Nucleus accumbens (tissue), 56 donors: ENCODE measurements at places on chromosomes 6 and 20.

DNA sequence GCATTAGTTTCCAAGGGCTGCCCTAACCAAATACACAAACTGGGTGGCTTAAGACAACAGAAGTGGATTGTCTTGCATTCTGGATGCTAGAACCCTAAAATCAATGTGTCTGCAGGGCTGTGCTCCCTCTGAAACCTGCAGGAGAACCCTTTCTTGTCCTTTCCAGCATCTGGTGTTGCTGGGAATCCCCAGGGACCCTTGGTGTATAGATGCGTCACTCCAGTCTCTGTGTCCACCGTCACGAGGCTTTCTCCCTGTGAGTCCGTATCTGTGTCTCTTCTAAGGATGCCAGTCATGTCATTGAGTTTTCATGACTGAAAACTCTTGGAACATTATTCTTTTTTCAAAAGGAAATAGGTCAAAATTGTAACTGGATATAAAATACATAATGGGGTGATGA lies 142.9 kb downstream of the RNASET2 start:
- DNase-seq = no peak

- DNase-seq = no peak
Observed at GRCh38 chr6:157222201-157222981, 100.9 kb downstream of the TMEM242 start.

- DNase-seq = no peak
Observed at GRCh38 chr6:148151896-148152643, 190.6 kb upstream of the SASH1 start.

DNA sequence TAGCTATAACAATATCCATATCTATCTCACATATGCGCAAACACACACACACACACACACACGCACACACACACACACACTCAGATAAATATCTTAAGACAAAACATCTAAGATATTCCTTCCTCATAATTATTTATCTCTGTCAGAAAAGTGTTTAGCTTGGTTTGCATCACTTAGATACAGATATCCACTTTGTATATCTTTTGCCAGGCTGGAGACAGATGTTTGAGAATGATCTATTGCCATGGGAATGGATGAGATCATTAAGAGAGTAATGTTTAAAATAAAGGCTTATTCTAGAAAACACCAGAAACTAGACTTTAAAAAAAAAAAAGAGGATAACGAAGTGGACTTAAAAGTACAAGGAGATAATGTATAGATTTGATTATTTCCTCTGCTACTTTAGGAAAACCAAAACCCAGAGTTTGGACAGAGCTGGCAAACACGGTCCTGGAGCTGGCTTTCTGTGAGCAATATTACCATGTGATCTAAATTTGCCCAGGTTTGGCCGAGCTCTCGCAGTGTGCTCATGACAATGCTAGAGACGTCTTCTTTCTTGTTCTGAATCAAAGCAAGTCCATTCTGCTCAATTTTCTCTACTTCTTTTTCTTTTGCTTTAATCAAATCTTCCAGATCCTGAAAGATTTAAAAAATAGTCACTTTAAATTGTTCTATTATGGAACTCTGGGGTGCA lies 411.8 kb downstream of the SYNE1 start:
- no peak for DNase-seq

GRCh38 chr6:14129575-14129974 lies 12.0 kb downstream of the CD83 start:
- peak; percentile 16 for DNase-seq

DNA sequence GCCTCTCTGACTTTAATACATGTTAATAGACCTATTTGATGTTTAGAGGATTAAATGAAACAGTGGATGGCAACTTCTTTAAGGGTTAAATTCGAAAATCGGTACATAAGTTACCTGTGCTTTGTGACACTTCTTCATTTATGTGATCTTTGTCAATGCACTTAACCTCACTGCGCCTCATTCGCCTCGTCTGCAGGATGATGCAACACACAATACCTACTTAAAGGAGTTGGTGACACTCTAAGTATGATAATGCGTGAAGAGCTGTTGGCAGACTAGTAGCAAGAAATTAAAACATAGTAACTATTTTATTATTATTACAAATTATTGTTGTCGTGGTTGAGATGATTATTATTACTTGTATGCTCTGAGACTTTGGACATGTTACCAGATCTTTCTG lies 92.8 kb downstream of the TSHZ2 start:
- no peak for DNase-seq

- no peak for DNase-seq
Observed at GRCh38 chr6:4336778-4337442, 201.5 kb upstream of the ECI2 start.
